ENCODE measurements at places on chromosomes 7 and 10.

- DNase-seq: peak; percentile 34
Observed at GRCh38 chr10:6578251-6578771, 1.8 kb downstream of the PRKCQ start.

DNA sequence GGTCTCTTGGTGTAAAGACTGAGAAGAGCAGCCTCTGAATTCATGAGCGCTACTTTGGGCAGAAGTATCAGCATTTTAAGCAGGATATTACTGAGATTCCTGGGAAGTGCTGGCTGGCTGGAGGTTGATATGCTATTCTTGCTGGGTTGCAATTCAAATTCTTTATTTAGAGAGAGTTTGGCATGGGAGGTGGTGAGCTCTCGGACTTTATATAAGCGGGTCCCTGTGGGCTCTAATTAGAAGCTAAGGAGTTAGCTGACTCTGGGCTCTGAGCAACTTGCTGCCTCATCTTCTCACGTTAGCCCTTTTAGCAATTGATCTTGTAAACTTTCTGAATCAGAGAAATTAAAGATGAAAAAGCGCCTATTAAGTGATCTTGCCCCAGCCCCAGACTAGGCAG lies 430.9 kb downstream of the SORCS3 start:
- no peak for DNase-seq

- DNase-seq: no peak
Observed at GRCh38 chr7:69652947-69653701, 54.8 kb downstream of the AUTS2 start.

- no peak for DNase-seq
Observed at GRCh38 chr7:35399840-35400239, 145.9 kb upstream of the TBX20 start.

DNA sequence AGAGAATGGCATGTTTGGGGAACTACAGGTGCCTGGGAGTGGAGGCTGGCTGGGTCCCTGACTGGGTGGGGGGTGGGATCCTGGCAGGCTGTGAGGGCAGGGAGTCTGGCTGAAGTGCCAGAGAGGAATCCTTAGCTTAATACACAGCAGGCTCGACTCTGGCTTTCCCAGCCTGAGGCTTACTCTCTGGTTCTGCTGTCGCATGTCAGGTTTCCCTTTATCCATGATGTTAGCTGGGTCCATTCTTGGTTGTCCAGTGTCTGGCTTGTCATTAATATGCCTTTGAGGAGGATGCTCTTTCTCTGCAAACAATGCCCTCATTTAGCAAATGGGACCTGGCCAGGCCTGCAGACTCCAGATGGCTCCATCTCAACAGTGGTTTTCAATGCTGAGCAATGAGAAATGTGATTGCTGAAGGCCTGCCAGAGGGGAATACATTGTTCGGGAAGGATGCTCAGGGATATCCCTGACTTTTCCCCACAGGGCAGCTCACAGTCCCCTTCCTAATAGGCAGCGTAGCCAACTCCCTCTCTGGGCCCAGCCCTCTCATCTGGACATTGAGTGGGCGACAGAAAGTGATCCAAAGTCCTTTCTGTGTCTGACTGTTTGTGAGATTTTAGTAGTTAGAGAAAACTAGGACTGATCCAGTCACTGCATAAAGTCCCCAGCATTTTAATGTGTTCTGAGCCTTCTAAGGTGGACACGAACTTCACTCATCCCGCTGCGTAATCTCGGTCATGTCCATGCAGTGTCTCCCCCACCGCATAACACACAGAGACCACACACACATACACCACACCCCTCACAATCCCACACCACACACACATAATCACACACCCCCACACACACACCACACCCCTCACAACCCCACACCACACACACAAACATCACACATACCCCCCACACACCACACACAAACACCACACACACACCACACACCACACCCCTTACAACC lies 124.9 kb downstream of the ANLN start:
- no peak for DNase-seq

GRCh38 chr7:23205909-23206767 lies 24.3 kb downstream of the NUP42 start:
- no peak for DNase-seq

DNA sequence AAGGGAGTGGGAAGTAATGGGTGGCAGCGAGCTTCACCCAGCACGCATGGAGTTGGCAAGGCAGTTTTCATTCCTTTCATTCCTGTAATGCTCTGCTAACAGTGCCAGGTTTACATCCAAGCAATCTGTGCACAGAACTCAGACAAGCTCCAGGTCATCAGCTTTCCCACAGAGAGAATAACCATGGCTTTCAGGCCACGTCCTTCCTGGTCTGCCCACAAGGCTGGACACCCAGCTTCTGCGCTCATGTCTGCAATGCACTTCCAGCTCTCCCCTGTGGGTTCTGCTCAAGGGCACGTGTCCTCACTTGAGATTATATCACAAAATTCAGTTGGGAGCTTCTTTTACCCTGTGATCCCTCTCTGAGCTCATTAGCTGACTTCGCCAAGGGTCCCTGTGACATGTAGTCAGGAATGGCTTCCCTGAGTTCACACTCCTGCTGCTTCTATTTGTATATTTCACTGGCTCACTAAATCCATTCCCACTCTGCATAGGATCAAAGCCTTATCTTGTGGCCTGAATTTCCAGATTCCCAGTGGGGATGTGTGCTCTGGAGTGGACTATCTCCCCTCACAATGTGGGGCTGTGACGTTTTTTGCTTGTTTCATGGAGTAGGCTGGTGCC lies 18.6 kb downstream of the AKR1C2 start:
- DNase-seq: no peak

DNA sequence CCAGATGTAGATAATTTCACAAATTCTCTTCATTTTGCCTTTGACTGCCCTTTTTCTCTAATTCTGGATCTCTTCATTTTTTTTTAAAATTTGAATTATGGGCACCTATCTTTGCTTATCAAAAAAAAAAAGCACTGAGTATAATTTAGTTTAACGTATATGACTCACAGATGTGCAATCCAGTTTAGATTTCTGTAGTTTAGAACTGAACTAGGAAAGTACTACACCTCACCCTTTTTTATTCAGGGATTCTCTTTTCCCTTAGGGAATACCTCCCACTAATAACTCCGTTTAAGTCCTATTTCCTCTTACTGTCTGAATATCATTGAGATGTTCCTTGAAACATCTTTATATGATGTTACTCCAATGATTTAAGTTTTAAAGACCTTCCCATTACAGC lies 665.0 kb downstream of the MAGI2 start:
- no peak for DNase-seq

DNA sequence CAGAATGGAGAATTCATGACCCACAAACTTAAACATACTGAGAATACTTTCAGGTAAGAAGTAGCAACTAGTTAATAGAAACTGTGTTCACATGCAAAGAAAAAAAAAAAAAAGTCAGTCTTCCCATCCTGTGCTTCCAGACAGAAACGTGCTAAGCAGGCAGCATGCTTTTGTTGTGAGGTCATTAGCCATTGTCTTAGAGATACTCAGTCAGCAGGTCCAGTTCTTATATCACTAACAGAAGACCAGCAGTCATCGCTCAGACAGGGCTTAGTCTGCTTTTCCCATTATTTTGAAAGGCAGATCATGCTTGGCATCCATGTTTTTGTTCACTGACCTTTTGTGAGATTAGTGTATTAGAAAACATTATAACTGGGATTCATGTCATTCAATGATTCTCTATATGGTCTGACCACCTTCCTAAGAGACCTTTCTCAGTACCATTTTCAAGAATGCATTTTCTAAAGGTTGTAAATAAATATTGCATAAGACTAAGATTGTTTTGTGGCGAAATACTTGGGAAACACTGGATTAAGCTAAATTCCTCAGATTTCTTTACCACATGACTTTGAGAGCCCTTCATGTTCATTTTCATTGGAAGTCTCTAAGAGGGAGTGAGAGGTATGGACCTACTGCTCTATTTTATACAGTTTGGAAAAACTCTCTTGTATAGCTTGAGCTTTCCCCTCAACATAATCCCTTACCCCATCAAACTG lies 45.0 kb upstream of the AGBL3 start:
- no peak for DNase-seq

DNA sequence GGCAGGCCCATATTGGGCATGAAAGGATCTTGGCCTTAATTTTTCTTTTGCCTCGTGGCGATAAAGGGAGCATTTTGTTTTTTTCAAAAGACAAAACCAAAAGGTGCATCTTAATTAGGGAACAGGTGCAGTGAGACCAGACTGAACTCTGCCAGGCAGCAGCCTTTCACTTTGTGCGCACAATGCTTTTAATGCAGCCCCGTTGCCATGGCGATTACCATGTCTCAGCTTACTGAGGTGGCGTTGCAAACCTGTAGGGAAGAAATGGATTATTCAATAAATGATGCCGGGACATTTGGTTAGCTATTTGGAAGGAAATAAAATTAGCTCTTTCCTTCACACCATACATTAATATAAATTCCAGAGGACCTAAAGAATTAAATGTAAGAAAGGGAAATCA lies 61.9 kb downstream of the MYL10 start:
- no peak for DNase-seq

DNA sequence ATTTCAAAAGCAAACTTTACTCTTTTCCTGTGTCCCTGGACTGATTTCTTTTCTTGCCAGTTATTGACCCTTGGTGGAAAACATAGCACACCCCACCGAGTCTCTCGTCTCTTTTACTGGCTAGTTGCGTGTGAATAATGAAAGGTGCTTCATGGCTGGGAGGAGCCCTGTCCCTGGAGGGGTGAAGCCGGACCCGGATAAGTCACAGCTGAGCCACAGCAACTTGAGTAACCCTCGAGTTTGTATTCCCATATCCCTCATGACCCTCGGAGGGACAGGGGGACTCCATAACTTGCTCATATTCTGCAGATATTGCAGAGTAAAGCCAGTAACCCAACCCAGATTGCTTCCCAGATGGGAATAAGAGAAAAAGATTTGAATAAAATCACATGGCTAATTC lies 147.5 kb upstream of the FRMD4A start:
- DNase-seq: no peak

DNA sequence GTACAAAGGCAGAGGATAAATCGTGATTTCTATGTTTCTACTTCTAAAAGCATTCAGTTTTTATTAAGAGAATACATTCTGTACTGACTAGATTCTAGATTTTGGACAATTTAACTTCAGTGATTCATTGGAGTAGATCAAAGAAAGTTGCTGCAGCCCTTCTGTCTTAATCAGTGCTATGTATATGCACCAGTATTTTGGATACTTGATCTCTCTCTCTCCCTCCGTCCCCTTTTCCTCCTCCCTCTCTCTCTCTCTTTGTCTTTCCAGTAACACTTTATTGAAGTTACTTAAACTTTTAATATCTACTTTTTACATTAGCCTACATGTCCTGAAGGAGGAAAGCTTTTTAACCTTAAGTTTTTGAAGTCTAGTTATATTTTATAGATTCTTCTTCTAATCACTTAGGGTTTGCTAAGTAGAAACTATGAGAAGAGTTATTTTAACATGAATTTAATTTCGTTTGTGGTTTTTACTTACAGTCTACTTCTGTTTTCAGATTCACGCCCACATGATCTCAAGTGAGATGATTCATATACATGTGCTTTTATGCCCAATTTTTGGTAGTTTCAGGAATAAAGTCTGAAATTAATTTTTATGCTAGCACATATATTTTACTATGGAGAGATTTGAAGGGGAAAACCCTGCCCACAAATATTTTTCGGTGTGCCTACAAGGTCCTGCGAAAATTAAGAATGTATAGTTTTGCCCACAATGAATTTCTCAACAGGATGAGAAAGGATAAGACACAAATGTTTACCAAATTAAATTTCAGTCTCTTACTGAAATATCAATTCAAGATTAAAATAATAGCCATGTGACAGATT lies 9.1 kb downstream of the MDFIC start:
- no peak for DNase-seq

DNA sequence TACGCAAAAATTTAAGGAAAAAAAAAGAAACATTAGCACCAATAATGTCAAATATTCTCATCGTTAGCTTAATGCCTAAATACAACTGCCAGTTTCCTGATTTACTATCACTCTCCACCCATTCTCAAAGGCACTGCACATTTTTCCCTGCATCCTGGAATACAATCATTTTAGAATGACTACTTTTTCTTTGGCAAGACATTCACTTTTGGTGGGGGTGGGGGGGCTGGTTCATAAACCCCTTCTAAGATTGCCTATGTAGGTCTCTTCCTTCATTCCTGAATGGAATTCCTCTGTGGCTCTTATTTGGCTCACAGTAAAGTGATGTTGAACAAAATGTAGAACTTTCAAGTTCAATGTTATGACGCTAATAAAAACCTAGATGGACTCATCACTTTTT lies 74.3 kb downstream of the RNLS start:
- DNase-seq: no peak

GRCh38 chr7:116929914-116930913 lies 23.1 kb upstream of the ST7 start:
- DNase-seq: peak; percentile 80

- DNase-seq: no peak
Observed at GRCh38 chr10:33160151-33160550, 174.3 kb downstream of the NRP1 start.

GRCh38 chr10:86724445-86724844 lies 32.0 kb upstream of the BMPR1A start:
- no peak for DNase-seq

DNA sequence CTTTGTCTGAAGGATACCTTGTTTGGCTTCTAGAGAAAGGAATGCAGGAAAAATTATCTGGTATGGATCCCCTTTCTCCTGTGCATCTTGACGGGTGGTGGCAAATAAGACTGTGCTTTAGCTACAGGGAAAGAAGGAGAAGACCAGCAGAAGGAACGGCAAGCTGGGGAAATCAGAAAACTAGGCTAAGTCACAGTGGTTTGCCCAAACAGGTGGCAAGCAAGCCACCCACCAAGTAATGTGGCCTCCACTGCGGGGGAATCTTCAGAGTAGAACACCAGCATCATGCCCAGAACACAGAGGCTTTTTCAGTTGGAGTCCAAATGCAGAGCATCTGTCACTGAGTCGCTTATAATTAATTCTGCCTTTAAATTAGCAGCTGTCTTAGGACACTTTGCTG lies 282.8 kb downstream of the PHF14 start:
- no peak for DNase-seq

DNA sequence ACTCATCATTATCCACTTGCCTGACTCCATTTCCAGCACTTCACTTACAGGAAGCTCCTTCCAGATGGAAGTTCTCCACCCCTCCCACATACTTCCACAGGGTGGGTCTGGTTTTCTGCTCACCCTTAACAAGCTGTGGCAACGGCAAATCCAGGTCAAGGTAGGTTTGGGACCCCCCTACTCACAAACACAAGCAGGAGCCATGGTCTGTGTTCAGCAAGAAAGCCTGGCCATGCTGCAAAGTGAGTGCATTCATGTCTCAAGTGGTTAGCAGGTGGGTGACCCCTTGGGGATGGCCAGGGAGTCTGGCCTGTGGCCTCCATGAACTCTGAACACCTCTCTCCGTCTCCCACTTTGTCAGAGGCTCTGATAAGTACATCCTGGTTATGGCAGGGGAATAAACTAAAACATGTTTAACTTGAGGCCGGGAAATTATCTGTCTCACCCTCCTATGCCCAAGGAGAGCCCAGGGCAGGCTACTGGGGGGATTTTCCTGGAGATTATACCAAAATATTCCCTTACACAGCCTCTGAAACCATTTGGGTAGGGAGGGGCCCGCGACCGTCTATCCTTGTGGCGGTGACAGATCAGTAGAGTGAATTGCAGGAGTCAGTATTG lies 844 bp downstream of the XPNPEP1 start:
- DNase-seq: no peak
